HT1080 (cell line): ENCODE measurements at places on chromosomes 3 and 15. TPM values are rescaled to one million over a fixed set of nuclear protein-coding genes. Genes with fewer than 3 reads are reported as not detected.

- peak; percentile 80 for DNase-seq
Observed at GRCh38 chr15:51162865-51163762, 68.4 kb upstream of the TNFAIP8L3 start.

Gene RAB11A
- 198 and 272 TPM in 2 replicates for total RNA-seq

Gene FBXO40
- 0.03 and 0.05 TPM in 2 replicates for total RNA-seq

GRCh38 chr15:63258658-63259057, 18.7 kb upstream of the APH1B start:
- DNase-seq, result no peak

- peak; percentile 78 for DNase-seq
Observed at GRCh38 chr3:79167651-79168416, 600.0 kb downstream of the ROBO1 start.

- no peak for DNase-seq
Observed at GRCh38 chr3:10162185-10162584, 2.5 kb upstream of the IRAK2 start.

Gene NUDT16
- 18.4 and 19.1 TPM in 2 replicates for total RNA-seq
